ENCODE measurements at places on chromosomes 7 and 10. TPM values are rescaled to one million over a fixed set of nuclear protein-coding genes. Genes with fewer than 3 reads are reported as not detected.

MACC1 gene
- 10.8 TPM for polyA plus RNA-seq

GRCh38 chr10:44771233-44771995 lies 139.7 kb upstream of the TMEM72 start:
- no peak for DNase-seq

GRCh38 chr10:72746426-72747363 lies 54.8 kb downstream of the MCU start:
- DNase-seq = no peak

DNA sequence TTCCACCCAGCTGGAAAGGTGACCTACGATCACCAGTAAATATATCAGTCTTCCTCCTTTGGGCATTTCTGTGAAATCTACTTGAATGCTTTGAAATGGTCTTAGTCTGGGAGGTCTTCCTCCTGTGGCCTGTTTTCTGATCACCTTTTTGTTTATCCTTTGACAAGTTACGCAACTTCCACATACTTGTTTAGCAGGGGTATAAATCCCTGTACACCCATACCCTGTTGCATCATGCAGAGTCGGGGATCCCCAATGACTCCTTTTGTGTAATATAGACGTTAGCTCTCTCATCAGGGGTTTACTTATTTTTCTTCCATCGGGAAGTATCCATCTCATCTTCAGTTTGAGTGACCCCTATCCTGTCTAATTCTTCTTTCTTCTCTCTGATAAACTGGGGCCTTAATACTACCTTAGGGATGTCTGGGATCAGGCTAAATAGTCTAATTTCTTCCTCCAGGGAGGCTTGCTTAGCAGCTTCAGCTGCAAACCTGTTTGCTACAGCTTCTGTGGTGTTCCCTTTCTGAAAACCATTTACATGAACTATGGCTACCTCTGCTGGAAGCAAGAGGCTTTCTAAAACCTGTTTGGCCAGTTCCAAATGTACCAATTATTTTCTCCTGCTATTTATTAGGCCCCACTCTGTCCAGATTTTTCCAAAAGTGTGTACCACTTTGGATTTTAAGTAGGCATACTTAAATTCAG lies 25.8 kb downstream of the MAPK8 start:
- DNase-seq = no peak

C7orf57 gene
- 0.69 TPM for polyA plus RNA-seq

DNA sequence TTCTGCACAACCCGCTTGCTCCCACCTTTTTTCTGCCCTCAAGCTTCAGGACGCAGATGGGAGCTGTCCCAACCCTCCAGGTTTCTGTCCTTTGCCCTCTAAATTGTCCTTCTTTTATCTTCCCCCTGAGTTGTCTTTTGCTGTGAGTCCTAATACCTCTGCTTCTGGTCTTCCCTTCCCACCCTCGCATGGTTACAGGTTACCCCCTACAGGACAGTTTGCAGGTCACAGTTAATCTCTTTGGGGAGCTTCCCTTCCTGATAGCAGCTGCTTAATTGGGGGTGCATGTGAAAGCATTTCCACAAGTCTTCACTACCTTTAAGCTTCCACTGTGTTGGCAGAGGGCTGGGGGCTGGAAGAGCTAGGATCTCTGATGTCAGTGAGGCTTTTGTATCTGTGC lies 121.5 kb upstream of the CXCL12 start:
- no peak for DNase-seq

CHST3 gene
- polyA plus RNA-seq = 19.7 TPM

GRCh38 chr10:85946713-85947326 lies 419.8 kb downstream of the GRID1 start:
- no peak for DNase-seq

ERVW-1 gene
- 0.67 TPM for polyA plus RNA-seq

DNA sequence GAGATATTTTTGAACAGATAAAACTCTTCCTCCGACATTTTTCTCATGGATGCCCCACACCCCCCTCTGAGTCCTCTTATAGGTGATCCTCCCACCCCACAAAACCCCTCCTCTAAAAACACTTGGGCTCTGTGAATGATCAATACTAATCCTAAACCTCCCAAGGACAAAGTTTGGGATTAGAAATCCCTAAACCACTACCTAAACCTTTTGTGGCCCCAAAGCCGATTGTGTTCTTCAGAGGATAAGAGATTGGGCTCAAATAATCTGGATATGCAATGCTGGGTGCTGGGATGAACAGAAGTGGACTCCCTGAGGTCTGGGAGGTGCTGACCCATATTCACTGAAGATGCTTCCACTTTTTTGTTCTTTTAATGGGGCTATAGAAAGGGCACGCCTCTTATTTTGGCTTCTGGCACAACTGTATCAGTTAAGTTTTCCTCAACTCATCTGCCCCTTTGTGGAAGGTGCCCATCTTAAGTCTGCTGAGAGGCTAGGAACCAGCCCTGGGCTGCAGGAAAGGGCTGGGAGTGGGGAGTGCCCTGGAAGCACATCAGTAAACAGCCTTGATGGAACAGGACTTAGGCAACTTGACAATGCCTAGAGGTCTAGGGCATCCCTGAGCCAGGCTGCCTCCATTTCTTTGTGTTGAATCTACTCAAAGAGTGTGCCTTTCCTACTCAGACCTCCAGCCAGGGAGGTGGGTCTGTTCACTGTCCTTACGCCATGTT lies at the start of gene OPN1SW:
TSS of gene OPN1SW (minus strand) at position 51 of the 731 bp plus-strand sequence. CDS start at position 38, 13 bp downstream.
- no peak for DNase-seq

PSMC2 gene
- polyA plus RNA-seq = 112 TPM

- no peak for DNase-seq
These were observed 629.4 kb downstream of the GALNT17 start for GRCh38 chr7:71761336-71761735.

DNA sequence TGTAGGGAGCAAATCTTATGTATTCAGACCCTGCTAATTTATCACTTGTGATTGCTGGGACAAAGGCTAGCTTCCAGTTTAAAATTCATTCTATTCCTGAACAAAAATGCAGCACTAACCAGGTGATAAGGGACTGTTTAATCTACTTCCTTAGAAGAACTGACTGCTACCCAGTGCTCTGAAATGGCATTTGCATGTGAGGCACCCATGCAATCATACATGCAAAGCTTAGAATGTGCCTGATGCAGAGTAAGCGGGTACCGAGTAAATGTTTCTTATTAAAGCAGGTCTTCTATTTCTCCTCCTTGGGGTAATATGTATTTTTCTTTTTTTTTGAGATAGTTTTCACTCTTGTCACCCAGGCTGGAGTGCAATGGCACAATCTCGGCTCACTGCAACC lies 54.5 kb downstream of the NEURL1 start:
- DNase-seq = no peak

DNA sequence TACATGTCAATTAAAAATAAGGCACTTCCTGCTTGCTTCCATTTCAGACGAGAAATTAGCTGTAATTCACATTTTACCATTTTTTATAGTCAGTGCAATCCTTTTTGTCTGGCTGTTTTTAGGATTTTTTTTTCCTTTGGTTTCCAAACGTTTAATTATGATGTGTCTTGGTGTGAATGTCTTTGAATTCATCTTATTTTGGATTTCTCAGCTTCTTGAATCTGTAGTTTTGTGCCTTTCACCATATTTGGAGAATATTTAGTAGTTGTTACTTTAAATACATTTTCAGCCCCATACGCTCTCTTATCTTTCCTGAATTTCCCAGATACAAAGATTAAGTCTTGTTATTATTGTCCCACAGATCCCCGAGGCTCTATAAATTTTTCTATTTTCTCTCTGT lies 2.4 kb upstream of the SCART1 start:
- DNase-seq = no peak

GRCh38 chr7:127516320-127516719 lies 69.1 kb downstream of the GCC1 start:
- DNase-seq = no peak

SAMD9 gene
- polyA plus RNA-seq = 7.1 TPM

DNA sequence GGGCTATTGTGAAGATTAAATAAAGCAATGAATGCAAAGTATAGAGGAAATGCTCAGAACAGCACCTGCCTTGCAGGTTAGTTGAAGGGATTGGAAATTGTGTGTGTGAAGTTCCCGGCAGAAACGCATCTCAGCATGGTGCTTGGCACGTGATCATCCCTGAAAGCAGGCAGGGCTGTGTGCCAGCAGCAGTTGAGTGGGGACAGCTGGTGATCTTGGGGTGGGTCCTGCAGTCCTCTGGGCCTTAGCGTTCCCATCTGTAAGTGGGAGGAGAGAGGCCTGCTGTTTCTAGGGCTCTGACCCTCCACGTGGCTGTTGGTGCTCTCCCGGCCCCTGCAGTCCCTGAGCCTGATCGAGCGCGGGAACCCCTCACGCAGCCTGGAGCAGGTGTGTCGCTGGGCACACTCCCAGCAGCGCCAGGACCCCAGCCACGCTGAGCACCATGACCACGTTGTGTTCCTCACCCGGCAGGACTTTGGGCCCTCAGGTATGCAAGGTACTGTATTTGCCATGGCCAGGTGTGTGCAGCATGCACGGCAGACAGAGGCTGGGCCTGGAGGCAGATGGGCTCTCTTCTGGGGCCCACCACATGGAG lies 55.3 kb downstream of the TBATA start:
- no peak for DNase-seq

GHRHR gene
- not detected for polyA plus RNA-seq

TAS2R41 gene
- polyA plus RNA-seq = not detected

IL6 gene
- polyA plus RNA-seq = not detected

HOXA5 gene
- polyA plus RNA-seq = 71.9 TPM

DNA sequence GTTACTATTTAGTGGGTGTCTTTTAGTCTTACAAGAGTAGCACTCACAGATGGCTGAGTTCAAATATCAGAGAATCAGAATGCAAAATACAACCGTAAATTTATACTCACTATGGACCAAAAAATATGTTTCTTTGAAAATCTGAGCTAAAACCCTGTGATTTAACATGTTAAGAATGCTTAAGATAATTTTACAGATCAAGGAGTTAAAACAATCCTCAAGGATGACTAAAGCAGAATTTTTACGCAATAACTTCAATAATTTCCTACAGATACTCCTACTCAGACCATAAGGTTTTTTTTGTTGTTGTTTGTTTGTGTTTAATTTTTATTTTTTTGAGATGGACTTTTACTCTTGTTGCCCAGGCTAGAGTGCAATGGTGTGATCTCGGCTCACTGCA lies 47.9 kb upstream of the CCDC6 start:
- DNase-seq = no peak

GRCh38 chr10:118668228-118668952 lies 72.9 kb upstream of the PRLHR start:
- no peak for DNase-seq

- no peak for DNase-seq
These were observed 705.7 kb upstream of the IGFBP3 start for GRCh38 chr7:46626691-46627310.

DNA sequence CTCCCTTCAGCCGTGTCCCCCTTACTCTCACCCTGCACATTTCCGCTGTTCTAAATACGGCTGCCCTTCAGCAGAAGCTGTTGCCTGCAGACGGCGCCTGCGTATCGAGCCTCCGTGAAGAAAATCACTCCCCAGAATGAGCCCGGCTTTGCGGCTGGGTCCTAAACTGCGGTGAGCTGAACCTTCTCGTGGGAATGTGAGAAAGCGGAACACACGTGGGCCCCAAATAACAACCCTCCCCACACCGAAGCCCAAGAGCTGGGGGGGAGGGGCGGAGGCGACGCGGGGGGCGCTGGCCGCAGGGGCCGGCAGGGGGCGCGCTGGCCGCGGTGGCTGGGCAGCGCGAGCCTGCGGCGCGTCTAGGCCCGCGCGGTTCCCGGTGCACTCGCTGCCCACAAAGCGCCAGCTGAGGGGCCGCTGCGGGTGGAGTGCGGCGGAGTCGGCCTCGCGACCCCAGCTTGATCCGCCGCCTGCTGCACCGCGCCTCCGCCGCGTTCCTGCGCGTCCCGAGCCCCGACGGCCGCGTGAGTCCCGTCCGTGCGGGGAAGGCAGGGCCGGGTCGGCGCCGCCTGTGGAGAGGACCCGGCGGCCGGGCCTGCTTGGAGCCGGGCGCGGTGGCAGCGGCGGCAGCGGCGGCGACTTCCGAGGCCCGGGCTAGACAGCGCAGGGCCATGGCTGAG lies at the start of gene ZNF398:
TSS of gene ZNF398 (plus strand) at position 382 of the 680 bp plus-strand sequence. CDS start at position 672, 290 bp downstream.
- peak; percentile 73 for DNase-seq

DNA sequence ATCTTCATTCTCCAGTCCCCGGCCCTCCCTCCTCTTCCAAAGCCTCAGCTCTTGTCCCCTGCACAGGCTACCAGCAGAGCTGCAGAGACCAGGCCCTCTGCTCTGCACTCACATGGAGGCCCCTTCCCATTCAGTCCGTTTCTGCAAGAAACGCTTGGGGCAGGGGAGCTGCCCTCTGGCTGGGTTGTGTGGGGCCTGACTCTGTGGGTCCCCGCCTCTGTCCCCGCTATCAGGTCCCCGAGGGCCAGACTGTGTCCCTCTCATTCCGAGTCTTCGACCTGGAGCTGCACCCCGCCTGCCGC lies 1.5 kb downstream of the PCOLCE start:
- DNase-seq = no peak

GRCh38 chr10:29102233-29102632 lies 186.6 kb upstream of the LYZL1 start:
- DNase-seq = no peak

GRCh38 chr7:105585850-105586500 lies 4.7 kb upstream of the EFCAB10 start:
- DNase-seq = no peak

C10orf95 gene
- 1.0 TPM for polyA plus RNA-seq

- no peak for DNase-seq
These were observed 189.5 kb upstream of the MYO3A start for GRCh38 chr10:25744574-25744973.

DNA sequence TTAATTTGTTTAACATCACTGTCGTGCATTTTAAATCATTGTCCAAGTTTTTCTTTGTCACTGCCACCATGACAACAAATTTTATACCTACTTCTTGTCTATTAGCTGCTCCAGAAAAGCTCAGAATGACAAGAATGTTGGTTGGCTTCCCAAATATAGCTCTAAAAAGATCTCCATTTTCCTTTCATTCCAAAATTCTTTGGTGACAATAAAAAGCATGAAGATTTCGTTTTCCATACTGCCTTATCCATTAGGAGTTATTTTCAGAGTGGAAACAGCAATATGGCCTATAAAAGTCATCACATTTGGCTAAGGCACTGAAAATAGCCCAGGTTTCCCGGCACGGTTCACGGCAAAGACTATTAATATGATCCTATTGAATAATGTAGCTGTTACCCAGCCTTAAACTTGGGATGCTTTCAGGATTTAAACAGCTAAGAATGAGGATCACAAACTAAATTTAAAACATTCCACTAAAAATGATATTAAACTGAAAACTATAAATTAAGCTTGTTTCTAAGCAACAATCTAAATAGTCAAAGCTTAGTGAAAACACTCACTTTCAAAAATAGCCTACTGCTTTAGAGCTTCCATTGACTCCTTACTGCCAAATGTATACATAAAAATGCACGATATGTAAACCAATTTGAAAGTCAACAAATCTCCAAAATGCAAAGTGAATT lies 2.7 kb downstream of the CTTNBP2 start:
- no peak for DNase-seq

DNA sequence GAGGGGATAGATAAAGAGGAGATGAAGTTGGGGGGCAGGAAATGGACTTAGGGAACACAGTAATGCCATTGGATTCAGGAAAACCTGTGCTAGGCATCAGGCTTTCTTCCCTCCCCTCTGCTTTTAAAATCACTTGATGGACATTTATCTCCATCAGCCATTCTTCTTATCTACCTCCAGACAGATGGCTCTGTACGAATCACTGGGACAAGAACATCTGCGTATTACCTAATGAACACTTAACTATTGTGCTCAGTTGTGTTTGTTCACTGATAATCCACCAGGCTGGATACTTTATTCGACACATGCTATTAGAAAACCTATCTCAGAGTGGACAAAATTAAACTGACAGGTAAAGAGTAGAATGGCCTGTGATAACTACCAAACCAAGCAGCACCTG lies 40.0 kb downstream of the TNKS2 start:
- no peak for DNase-seq

GRCh38 chr7:106848851-106849442 lies 16.1 kb upstream of the PIK3CG start:
- DNase-seq = no peak
